ENCODE measurements at places on chromosomes 5 and 9.

GRCh38 chr9:34385561-34386230 is 9.0 kb upstream of the MYORG start:
- DNase-seq: no peak

DNA sequence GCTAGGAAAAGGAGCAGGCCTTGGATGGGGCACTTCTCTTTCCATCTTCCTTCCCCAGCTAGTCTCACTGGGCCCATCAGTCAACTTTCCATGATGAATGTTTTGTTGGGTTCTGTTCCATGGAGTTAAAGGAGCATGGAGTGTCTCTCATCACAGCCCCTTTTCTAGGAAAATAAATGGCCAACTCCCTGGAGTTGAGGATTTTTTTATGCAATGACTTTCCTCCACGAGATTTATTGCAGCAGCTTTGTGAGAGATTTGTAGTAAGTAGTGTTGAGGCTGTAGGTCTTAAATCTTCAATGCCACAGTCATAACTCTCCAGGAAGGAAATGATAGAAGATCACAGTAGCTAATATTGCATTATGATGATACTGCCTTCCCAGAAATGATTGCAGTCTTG is 45.6 kb upstream of the SLC44A1 start:
- no peak for DNase-seq

GRCh38 chr5:66247176-66247960 is 103.3 kb downstream of the SREK1 start:
- DNase-seq: peak; percentile 51

DNA sequence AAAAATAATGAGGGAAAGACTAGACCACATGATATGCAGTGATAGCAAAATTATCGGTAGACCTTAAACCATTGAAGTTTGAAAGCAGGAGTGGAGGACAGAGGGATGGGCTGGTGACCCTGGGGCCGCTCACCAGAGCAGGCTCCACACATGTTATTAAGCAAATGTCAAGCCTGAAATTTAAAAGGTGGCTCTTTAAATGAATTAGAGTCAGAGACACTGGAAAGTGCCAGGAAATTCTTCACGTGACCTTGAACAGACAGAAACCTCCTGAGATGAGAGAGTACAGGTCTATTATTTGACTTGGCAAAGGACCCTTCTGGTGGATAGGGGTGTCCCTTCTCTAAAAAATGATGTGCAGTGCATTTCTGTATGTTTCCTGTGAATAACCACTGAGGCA is 111.0 kb upstream of the CPEB4 start:
- DNase-seq: no peak

DNA sequence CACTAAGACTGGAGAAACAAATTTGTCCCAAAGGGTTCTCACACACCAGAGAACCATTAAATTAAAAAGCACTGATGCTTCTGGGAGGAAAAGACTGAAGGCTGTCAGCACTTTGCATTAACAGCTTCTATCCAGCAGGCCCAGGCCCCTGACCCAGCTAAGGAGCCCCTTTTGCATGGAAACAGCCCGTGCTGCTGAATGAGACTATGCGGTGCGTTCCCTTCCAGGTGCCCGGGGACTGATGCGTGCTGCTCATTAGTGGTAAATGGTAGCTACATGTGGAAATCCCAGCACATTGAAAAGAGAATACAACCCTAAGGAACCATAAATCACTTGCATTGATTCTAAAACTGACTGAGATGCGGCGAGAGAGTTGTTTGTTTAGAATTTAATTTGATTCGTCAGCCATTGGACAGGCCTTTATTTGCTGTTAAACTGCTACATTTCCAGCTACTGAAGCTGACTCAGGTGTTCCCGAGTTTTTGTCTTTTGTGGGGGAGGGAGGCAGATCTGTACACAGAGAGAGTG is 351.0 kb upstream of the SLC24A2 start:
- DNase-seq: no peak
